GM12865 (cell line): ENCODE measurements at places on chromosomes 7 and 10.
A peak's percentile ranks its signal among the peaks of the same experiment; 100 is the strongest.

GRCh38 chr10:125283191-125283835, 123.0 kb upstream of the CTBP2 start:
- no peak for DNase-seq

DNA sequence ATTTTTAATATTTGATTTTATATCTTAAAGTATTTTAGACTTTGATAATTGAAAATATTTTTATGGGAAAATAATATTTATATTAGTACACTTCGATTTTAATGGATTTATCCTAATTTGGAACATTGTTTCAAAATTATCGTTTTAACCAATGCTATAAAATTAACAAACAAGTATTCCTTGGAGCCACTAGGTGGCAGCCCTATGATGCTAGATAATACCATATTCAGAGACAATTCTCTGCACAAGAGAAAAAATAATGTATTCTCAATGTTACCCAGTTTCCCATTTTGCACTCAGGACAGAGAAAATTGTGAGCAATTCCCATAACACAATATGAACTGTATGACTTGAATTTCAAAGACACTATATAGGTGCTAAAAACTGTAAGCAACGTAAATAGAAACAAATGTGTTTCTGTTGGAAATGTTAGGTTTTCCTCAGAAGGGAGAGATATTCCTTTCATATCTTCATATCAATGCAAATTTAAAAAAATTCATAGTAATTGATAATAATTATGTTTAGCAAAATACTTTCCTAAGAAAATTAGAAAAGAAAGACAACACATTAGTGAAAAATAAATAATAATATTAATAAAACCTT, 237.8 kb downstream of the SEMA3E start:
- DNase-seq = peak; percentile 66

GRCh38 chr7:42596737-42597136, 315.1 kb downstream of the C7orf25 start:
- DNase-seq = no peak

DNA sequence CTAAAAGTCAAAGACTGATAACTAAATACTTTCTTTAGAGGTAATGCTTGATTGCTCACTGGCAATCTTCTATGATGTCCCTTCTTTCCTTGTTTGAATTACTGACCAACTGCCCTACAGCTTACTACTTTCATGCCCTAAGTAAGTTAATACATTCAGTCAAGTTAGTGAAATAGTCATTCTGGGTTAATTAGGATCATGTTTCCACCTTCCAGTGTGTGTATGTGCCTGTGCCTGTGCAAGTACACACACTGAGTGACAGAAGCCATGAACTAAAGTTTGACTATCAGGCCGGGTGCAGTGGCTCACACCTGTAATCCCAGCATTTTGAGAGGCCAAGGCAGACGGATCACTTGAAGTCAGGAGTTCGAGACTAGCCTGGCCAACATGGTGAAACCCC, 187.9 kb downstream of the CACNA2D1 start:
- DNase-seq = no peak

- no peak for DNase-seq
Measured at GRCh38 chr7:97269741-97270140, 152.2 kb downstream of the SDHAF3 start.
